ENCODE measurements at places on chromosomes 5 and 9.
A peak's percentile ranks its signal among the peaks of the same experiment; 100 is the strongest.

- DNase-seq: no peak
Measured at GRCh38 chr5:10034001-10034400, 215.7 kb downstream of the ATPSCKMT start.

GRCh38 chr9:68793605-68794343 is 88.7 kb downstream of the PIP5K1B start:
- DNase-seq: peak; percentile 29

- DNase-seq: no peak
Measured at GRCh38 chr9:114789006-114789405, 16.8 kb downstream of the TNFSF15 start.

DNA sequence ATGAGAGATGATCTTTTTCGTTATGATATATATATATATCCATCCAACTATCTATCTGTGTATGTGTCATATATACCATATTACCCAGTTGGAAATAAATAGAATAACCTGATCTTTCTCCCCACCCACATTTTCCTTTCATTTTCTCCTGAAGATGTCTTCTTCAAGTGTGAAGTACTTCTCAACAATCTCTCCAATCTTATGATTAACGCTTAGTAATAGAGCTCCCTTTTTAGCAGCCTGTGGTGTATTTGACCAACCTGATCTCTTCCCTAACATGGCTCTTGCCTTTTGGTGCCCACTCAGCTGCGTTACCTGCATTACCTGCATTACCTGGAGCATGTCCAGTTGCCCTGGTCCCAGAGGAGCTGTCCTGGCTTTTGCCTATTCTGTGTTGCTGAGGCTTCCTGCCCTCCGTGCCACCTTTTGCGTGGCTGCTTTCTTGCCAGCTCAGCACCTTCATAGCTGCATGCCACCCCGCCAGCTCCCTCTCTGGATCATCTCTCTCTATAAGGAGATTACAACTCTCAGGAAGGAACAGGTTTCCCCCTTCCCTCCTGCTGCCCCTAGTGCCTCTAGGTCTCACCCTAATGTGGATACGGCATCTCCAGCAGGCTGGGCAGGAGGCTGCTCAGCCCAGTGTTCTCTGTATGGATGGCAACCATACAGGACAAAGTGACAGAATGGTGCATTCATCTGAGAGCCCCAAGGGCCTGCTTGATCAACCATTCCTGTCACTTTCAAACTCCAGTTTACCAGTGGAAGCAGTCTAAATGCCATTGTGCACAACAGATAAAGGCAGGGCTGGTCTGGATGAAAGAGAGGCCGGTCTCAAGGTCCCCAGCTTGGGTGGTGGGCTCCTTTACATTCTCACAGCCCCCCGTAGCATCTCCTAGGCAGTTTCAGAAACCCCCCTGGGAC is 126.7 kb downstream of the GADD45G start:
- no peak for DNase-seq

DNA sequence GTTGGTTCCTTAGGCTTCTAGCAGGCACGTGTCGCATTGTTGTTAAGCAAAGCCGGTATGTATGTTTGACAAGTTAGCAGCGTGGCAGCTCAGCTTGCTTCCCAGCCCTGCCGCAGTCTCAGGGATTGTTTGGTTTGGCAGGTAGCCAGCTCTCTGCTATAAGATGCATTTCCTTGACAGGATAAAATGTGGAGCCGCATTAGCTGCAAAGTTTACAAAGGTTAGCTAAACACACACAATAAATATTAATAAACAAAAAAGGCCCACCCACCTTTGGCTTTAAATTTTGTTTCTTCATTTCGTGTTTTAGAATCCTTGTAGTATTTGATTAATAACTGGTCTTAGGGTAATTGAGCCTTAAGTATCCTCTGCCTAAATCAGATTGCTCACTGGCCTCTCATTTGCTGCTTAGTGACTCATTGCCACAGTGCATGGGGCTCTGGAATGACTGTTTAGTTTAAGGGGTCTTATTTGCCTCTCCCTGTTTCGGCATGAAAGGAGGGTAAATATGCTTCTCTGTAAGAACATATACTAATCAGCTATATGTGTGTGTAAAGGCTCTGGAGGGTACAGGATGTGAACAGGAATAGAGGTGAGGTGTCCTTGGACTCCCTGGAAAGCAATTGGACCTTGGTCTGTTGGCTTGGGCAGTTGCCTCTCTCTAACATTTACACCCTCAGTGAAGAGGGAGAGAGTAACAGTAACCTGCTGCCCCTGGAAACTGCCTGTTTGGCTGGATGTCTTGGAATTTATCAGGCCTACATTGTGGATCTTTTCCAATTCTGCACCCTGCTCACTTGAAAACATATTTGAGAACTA is 122.0 kb downstream of the GDNF start:
- DNase-seq: no peak

DNA sequence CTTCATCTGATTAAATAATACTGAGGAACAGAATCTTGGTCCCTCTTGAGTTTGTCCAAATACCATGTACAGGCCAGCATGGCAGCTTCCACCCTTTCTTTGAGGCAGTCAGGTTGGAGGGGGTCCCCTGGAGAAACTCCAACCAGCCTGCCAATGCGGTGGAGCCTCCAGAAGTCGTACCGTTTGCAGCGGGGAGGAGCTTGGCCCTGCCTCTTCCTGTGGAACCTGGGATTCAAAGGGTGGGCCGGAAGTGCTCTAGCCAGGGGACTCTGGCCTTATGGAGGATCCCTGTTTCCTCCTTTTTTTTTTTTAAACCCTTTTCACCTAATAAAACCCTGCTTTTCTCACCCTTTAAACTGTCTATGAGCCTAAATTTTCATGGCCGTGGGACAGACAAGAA is 216.3 kb upstream of the ZNF608 start:
- DNase-seq: no peak

DNA sequence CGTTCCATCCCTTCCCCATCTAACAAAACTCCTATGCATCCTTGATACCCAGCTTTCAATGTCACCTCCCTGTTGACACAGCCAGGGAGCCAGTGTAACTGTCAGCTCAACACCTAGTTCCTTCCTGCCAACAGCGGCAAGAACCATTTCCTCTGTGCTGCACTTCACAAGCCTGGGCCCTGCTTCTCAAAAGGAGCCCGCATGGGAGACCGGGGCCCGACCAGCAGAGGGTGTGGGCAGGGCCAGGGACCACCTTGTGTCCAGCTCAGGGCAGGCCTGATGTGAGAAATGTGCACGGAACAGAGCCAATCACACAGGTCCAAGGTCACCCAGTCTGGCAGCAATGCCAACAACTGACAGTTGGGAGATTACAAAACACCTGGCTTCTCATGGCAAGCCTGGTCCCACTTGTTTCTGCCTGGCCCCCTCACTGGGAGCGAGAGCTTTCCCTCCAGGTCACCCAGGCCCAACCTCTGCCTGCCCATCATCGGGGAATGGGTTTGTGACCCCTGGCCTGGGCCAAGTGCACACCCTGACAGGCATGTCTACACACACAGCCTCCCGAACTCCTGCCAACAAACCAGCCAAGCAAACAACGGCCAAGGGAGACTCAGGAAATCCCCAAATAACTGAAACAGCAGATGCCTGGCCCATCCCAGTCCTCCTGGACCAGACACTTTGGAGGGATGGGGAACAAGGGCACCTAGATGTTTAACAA is 3.1 kb downstream of the RNF44 start:
- DNase-seq: peak; percentile 64

GRCh38 chr5:171647043-171647903 is 138.3 kb upstream of the SMIM23 start:
- DNase-seq: no peak

DNA sequence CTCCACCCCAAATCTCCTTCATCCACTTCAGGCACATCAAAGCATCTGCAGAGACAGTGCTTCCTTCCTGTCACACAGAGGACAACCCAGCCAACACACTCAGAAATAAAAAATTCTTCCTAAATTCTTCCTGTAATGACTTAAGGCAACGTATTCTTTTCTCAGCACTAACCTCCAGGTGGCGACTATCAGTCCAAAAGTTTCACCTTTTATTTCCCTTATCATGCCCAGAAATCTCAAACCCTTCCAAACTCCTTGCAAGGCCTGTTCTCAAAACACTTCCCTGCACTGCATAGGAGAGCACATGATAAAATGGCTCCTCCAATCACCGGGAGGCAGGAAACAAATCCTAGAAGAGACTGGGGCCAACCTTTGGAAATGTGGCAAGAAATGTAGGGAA is 35.1 kb downstream of the SLIT3 start:
- no peak for DNase-seq

Measured in GM20000 (cell line).